ENCODE measurements at places on chromosomes 5 and 9.

DNA sequence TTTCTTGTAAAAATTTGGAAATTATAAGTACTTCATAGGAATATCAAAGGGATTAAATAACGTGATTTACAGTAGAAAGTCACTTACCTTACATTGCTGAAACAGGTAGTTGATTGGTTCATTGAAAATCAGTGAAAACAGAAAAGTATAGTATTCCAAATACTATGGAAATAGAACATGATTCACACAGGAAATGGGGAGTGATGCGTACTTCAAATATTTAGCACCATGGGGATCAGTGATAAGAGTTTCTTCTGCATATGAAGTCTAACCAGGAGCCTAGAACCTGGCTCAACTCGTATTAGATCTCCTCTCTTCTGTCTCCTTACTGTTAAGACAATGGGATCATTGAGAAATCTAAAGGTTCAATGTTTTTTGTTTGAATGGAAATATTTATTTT is 133.3 kb downstream of the FAM174A start:
- DNase-seq, result no peak

DNA sequence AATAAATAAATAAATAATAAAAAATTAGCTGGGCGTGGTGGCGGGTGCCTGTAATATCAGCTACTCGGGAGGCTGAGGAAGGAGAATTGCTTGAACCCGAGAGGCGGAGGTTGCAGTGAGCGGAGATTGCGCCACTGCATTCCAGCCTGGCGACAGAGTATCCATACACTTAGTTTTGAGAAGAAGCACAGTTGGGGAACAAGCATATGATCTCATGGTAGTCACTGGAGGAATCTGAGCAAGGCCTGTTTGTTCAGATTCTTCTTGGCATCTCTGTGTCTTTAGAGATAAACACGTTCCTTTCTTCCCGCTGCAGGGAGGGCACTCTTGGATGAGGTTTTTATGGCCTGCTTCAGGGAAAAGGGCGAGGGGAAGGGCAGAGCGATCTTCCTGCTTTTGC is 15.6 kb upstream of the DENND1A start:
- DNase-seq, result no peak

DNA sequence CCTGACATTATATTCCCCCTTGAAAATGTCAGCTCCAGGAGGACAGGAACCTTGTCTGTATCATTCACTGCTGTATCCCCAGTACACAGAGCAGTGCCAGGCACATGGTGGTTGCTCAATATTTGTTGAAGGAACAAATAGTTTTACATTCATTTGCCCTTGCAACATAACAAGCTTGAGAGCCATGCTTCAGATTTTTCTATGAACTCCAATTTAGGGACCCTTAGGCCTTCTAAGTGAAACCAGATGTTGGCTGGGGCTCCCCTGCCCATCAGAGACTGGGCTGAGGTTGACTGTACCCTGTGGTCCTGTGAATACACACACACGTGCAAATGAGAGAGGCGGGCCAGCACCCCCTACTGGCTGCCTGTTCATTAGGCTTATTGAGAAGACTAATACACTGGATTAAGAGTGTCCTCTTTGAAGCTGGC is 214.9 kb upstream of the WWC1 start:
- DNase-seq, result peak; percentile 67

DNA sequence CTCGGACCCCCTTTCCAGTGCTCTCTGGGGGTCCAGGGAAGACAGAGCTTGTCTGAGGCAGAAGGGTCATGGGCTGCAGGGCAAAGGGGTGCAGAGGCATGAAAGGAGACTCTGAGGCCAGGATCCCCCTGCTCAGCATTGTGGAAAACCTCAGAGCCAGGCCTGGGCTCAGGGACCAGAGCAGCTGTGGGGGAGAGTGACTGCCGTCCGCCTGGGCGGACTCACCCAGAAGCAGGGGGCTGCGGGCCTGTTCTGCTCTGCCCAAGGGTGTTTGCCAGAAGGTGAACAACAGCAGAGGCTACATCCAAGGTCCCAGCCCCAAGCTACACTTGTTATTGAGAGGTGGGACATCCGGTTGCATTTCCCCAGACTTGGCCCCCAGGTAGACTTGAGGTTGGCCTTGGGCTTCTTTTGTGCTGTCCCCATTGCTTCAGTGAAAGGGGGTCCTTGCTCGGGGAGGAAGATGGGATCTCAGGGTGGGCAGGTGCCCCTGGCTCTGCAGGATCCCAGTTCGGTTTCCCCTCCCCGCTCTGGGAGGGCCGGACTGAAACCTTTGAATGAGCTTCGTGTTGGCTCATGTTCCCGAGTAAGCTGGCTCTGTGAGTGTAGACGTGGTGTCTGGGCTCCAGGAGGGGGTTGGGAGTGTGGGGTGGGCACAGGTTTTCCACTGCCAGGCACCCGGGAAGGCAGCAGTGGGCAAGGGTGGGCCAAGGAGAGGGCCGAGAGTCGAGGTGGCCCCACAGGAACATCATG is 92.1 kb downstream of the COL5A1 start:
- no peak for DNase-seq

DNA sequence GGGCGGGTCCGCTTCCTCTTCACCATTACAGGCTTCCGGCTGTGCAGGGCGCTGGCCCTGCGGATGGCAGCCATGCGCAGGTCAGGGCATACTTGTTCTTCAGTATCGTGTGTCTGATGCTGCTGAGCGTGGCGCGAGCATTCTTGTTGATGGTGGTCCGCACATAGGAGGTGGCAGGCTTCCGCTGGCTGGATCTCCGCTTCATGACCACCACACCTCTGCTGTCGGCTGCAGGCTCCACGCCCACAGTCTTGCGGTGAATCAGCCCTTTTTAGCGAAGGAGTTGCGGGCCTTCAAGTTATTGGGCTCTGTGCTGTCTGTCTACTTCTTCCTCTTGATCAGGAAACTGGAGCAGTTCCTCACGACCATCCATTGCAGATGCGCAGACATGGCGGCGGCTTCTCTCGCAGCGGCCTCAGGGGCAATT is 62.4 kb upstream of the ZNF608 start:
- no peak for DNase-seq

GRCh38 chr5:181190711-181191525 is 14.1 kb downstream of the TRIM7 start:
- DNase-seq, result peak; percentile 85

GRCh38 chr5:78367318-78367991 is 7.0 kb downstream of the SCAMP1 start:
- DNase-seq, result peak; percentile 63

DNA sequence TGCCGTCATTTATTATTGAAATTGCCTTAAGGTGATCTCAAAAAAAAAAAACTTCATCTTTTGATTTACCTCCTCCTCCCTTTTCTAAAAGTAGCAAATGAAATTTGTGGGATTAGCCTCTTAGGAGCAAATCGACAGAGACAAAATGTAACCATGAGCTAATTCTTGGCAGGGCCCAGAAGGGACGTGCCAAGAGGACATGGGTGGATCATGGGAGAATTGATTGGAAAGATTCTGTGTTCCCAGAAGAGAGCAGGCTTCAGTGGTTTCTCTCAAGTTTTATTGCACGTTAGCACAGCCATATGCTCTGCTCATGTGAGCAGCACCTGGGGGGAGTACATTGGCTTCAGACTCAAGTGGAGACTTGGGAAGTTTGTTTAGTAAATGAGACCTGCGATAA is 394.6 kb downstream of the ELAVL2 start:
- no peak for DNase-seq

GRCh38 chr5:135847976-135848375 is 13.5 kb downstream of the SLC25A48 start:
- no peak for DNase-seq

- no peak for DNase-seq
Measured at GRCh38 chr5:29054694-29055093, 2016.3 kb upstream of the CDH9 start.

DNA sequence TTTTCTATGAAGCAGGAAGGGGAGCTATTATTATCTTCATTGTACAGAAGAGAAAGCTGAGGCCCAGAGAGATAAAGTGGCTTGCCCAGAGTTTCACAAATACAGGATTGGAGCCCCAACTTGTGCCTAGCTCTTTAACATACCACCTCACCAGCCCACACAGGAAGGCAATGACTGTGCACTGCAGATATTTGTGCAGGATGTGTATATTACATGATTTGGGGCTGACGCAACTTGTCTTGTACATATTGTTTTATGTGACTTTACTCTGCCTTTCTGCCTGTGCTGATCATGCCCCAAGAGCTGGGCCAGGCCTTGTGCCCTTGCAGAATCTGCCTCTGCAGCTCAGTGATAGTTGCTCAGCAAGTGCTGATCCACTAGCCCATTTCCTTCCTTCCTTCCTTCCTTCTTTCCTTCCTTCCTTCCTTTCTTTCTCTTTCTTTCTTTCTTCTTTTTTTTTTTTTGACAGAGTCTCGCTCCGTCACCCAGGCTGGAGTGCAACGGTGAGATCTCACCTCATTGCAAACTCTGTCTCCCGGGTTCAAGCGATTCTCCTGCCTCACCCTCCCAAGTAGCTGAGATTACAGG is 106.6 kb upstream of the TBCA start:
- no peak for DNase-seq

GRCh38 chr5:147611483-147611882 is 101.6 kb upstream of the DPYSL3 start:
- no peak for DNase-seq

DNA sequence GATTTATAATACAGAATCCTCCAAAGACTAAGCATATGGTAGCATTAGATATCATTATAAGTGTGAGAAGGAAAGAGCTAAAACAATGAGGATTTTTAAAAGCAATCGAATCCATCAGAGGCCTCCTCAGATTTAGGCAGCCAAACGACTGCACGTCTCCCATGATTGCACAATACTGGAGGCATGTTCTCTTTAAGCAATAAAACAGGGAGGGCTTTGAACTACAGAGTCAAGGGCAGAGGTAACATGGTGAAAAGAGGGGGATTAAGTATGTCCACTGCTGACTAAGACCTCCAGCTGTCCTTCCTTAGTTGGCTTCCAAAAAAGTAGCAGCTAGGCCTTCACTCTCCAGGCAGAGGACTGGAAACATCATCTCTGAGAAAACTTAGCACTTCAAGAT is 298.7 kb upstream of the RGMB start:
- no peak for DNase-seq

DNA sequence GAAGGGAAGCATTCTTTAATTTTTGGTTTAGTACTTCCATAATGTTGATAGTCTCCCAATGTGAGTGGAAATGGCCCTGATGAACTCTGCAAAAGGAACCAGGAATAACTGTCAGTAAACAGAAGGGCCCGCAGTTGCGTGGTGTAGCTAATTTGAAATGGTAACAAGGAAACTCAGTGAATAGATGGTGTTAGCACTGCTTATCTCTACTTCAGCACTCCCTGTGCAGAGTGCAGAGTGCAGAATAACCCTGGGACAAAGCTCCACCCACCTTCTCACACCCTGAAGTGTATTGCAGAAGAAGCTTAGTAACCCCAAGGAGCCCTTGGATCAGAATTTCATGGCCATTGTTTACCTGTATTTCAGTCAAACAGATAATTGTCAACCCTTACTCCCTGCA is 158.9 kb downstream of the PCSK5 start:
- no peak for DNase-seq

DNA sequence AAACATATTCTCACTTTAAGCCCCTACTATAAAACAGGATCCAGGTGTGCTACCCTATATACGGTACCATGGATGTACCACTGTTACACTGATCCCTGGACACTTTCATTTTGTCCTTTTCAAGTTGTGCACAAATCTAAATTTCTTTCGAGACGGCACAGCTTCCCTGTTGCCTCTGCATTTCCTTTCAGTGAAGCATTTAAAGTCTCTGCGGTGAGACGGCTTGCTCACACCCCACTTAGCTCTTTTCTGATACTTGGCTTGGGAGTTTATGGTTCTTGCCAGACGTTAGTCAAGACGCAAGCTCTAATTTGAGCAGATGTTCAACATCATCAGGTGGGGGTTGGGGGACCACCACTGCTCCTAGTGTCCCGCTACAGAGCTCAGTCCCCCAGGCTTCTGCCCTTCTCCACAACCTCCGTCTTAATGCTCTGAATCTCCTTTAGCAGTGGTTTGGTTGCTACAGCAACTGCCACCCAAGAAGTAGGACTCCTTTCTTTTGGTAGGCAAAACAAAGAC is 15.8 kb downstream of the F2RL2 start:
- DNase-seq, result no peak

DNA sequence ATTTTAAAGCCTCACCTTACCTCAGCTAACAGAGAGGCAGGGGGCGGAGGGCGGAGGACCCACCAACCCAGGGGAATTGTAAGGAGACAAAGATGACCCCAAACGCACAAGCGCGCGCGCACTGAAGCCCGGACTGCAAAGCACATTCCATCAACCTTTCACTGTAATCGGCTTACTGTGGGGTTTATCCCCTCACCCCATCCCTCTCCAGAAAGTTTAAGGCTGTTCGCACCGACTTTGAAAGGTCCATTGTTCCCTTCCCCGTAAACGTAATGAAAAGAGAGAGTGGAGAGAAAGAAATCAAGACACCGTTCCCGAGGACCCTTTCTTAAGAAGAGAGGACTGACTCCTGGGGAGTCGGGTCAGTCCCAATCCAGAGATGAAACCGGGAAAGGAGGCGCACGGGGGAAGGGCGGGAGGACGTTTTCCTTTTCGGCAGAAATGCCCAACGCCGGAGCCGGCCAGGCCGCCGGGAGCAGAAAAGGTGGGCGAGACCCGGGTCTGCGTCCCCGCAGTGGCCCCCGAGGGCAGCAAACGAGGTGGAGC is 464 bp downstream of the CEMIP2 start:
- no peak for DNase-seq

GRCh38 chr5:57036761-57037160 is 84.8 kb upstream of the MIER3 start:
- no peak for DNase-seq

- DNase-seq, result no peak
Measured at GRCh38 chr9:93665637-93666438, 89.5 kb downstream of the PHF2 start.

DNA sequence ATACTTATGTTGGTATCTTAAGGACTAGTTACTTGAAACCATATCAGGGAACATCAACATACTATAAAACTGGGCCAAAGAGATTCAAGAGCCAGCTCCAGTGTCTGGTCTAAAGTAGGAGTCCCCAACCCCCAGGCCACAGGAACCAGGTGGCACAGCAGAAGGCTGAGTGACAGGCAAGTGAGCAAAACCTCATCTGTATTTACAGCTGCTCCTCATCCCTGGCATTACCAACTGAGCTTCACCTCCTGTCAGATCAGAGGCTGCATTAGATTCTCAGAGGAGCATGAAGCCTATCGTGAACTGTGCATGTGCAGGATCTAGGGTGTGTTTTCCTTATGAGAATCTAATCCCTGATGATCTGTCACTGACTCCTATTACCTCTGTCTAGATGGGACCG is 581.6 kb upstream of the CDH9 start:
- no peak for DNase-seq

- no peak for DNase-seq
Measured at GRCh38 chr9:136365775-136366222, 2.3 kb upstream of the DNLZ start.

GRCh38 chr5:81761270-81761669 is 10.4 kb upstream of the SSBP2 start:
- DNase-seq, result no peak

- DNase-seq, result no peak
Measured at GRCh38 chr5:62934319-62934718, 355.7 kb downstream of the LRRC70 start.

Data from Karpas-422 (cell line).